Stimulated activated CD8-positive, alpha-beta memory T cell treated with anti-CD3 and anti-CD28 coated beads, Interleukin-7, amount 100 ng/mL, for 4 hours (primary cell): ENCODE measurements at places on chromosomes 3 and 15.

- DNase-seq: no peak
Measured at GRCh38 chr3:71779674-71780377, 5.1 kb downstream of the PROK2 start.

DNA sequence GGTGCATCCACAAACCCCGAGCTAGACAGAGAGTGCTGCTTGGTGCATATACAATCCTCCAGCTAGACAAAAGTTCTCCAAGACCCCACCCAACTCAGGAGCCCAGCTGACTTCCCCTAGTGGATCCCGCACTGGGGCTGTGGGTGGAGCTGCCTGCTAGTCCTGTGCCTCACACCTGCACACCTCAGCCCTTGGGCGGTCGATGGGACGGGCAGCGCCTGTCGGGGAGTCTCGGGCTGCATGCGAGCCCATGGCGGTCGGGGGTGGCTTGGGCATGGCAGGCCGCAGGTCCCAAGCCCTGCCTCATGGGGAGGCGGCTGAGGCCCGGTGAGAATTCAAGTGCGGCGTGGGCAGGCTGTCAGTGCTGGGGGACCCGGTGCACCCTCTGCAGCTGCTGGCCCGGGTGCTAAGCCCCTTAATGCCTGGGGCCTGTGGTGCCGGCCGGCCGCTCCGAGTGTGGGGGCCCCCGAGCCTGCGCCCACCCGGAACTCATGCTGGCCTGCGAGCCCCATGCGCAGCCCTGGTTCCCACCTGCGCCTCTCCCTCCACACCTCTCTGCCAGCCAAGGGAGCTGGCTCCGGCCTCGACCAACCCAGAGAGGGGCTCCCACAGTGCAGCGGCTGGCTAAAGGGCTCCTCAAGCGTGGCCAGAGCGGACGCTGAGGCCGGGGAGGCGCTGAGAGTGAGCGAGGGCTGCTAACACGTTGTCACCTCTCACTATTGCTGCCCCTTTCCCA is 31.0 kb downstream of the ZNF589 start:
- no peak for DNase-seq

- DNase-seq: no peak
Measured at GRCh38 chr15:81101894-81102815, 31.9 kb upstream of the CFAP161 start.

GRCh38 chr15:88628018-88628654 is 7.0 kb downstream of the AEN start:
- DNase-seq: no peak

- no peak for DNase-seq
Measured at GRCh38 chr3:196042673-196043072, 39.2 kb downstream of the TFRC start.

GRCh38 chr3:194736896-194737600 is 51.4 kb downstream of the FAM43A start:
- DNase-seq: no peak

GRCh38 chr15:78311292-78311691 is 11.9 kb upstream of the SKIC8 start:
- no peak for DNase-seq

- DNase-seq: no peak
Measured at GRCh38 chr3:65945480-65945879, 93.2 kb downstream of the MAGI1 start.

DNA sequence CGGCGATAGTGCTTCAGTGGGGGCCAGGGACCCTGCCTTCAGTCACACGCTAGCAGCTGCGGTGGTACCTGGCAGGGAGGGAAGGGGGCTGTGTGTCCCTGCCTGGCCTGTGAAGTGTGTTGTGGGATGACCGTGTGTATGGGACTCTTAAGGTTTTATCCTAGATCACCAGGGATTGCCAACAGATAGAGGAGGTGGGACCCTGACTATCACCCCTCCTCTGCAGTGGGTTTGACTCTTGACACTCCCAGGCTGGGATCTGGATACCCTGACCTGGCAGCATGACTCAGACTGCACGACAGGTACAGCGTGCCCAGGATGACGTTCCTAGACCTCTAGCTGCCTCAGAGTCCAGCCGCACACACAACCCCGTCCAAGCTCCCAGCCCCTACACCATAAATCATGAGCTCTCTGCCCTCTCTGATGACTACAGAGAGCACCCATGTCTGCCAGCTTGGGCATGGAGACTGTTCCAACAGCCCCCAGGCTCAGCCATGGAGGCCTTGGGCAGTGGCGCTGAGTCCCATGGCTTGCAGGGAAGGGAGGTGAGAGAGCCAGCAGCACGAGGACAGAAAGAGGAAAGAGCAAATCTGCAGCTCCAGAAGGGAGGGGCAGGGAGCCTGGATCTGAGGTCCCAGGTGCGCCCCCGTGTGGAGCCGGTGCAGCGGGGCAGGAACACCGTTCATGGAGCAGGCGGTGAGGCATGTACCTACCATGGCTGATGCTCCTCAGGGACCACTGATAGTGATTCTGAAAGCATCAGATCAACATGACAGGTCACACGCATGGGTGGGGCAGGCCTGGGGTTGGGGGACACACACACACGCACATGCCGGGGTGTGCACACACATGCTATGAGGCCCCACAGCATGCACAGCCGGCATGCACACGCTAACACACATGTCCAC is 71.0 kb downstream of the ADAMTS7 start:
- no peak for DNase-seq

DNA sequence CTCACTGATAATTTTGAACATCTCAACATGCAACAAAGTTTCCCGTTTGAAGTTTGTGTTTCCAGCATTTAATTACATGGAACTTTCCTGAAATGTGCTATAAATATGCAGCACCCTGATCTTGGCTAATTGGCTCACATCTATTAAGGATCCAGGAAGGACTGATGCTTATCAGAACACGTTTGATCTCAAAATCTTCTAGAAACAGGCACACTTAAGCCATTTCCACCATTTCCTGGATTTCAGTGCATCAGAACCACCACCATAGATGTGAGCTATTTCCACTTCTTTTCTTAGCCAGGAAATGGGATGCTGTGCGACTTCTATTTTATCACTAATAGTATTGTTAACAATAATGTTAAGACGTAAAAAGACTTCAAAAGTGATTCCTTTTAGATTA is 228.9 kb downstream of the FEZF2 start:
- DNase-seq: no peak

DNA sequence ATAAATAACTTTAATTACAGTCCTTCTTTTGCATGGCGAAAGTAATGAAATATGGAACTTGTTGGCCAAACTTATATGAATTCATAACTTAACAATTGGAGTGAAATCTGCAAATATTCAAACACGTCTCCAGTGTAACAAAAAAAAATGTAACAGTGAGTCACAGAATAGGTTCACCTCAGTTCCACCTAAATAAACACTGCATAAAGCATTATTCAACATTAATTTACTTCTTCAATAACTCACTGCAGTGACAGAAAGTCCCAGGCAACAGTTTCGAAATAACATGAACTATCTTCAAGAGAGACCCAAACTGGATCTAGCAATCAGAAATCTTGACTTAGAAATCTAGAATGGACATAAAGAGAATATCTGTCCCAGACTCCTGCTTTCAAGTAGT is 75.6 kb downstream of the GMNC start:
- no peak for DNase-seq

DNA sequence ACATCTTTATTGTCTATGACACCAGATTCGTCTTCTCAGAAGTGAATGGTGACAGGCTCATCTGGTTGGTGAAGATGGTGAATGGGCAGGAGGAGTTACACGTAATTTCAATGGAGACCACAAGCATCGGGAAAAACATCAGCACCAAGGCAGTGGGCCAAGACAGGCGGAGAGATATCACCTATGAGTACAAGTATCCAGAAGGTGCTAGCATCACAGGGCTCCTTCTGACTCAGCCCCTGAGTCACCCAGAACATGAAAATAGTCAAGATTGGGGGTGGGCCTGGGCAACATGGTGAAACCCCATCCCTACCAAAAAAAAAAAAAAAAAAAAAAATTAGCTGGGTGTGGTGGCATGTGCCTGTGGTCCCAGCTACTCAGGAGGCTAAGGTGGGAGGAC is 32.6 kb downstream of the TGM4 start:
- DNase-seq: no peak

DNA sequence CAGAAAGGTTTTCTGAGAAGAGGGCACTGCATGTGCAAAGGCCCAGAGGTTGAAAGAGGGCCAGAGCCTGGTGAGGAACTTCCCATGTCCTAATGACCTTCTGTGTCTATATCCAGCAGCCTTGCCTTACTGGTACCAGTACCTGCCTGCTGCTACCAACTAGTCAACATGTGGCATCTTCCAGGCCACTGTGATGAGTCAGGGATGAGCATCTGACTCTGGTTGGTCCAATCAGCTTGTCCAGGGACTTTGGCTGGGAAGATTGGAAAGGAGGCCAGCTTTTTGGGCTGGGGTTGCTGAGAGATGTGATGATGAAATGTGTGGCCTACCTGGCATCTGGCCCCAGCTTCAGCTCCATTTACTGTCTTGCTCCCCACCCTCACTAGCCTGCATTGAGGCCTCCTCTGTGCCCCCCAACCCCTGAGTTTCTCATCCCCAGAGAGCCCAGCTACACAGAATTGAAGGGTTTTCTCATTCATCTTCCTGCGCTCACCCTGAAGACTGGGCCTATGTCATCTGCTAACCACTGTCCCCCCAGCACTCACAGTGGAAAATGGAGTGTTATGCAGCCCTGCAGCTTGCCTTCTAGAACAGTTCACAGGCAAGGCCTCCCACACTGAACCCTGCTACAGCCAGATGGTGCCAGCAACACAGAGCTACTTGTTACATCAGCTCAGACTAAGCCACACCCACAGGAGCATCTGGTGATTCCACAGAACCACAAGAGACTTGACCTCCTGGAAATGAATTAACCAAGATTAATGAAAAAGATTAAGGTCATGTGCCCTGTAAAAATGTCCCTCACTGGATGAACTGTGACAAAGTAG is 1.3 kb upstream of the TWF2 start:
- peak; percentile 62 for DNase-seq

DNA sequence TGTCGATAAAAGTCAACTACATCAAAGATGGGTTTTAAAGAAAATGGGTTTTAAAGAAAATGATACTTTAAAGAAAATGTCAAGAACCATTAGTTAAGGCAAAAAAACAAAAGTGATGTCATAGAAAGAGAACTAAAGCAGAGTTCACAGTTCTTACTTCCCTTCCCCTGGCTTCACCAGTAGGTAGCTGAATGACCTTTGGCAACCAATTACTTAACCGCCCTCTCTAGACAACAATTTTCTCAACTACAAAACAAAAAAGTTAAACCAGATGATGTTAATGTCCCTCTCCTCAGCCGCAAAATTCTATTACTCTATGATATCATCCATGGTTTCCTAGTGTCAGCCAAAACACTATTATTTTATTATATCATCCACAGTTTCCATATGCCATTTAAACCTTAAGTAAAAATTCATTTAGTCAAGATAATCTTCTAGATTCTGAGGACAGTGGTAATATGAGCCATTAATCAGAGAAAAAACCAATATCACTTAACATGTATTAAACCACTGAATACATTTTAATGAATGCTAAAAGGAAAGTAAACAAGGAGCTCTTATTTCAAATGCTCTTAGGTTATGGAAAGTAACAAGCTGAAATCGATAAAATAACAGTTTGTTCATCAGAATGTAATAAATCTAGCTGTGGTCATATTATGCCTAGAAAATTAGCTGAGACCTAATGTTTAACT is 13.1 kb downstream of the RYK start:
- no peak for DNase-seq

DNA sequence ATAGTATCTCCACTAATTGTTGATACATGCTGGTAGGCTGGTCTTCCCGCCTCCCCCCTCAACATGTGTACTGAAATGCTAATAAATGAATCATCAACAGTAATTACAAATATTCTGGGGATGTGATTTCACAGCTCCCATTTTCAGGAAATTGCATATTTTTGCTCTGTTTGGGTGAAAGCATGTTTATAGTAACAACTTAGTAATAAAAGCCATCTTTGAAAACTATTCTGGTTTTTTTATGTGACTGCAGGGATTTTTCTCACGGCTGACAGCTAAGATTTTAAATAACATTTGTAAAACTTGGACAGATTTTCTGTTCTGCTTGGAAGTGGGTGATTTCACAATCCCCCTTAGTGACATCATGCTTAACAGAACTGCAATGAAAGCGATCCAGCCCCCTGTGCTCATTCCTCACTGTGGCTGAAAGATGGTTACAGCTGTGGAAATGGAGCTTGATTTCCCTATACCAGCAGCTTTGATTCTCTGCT is 25.6 kb upstream of the FAM174B start:
- DNase-seq: no peak

GRCh38 chr3:28711293-28711692 is 362.7 kb upstream of the AZI2 start:
- DNase-seq: no peak

DNA sequence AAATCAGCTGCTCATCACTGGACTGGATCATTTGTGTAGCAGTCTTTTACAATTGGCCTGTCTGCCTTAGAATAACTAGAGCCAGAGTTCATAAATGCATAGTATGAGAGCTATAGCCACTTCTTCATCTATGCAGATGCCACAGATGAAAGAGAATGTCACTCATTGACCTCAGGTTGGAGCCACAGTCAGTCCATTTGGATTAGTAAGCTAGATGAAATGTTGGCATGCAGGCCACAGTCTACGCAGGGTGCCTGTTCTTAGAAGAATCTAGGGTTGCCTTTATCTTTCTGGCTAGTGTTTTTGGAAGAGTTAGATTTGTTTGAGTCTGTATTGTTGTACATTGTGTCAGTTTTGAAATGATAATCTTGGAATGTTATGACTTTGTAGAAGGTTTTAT is 25.4 kb upstream of the EDEM1 start:
- no peak for DNase-seq

DNA sequence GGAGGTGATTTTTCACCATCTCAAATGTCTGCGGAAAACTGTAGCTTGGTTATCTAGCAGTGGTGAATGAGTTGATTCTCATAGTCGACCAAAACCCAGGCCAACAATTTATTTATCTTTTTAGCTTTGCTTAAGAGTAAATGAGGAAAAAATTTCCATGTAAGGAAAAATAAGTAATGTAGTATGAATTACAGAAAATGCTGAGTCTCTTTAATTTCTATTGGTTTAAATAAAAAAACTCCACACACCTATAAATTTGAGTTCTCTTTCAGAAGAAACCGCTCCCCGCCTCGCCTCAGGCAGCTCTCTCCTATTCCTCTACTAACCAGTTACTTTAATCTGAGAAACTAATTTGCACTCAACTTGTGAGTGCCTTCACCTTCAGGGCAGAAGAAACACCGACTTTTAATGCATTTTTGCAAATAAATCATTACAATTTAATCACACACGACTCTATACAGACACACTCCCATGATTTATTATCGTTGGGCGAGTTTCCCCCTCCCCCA is 540 bp upstream of the RSRC1 start:
- DNase-seq: no peak

GRCh38 chr15:90087454-90088154 is 14.7 kb downstream of the IDH2 start:
- DNase-seq: no peak

GRCh38 chr3:31927811-31928210 is 53.3 kb downstream of the OSBPL10 start:
- no peak for DNase-seq

GRCh38 chr3:131047582-131047981 is 20.9 kb downstream of the NEK11 start:
- DNase-seq: no peak

- no peak for DNase-seq
Measured at GRCh38 chr3:105747060-105747541, 121.7 kb downstream of the CBLB start.

GRCh38 chr3:9340472-9340902 is 22.4 kb upstream of the THUMPD3 start:
- no peak for DNase-seq

- DNase-seq: no peak
Measured at GRCh38 chr3:5262507-5262906, 75.0 kb downstream of the EDEM1 start.

- no peak for DNase-seq
Measured at GRCh38 chr3:69865925-69866679, 126.8 kb downstream of the MITF start.
